ENCODE measurements at places on chromosomes 5 and 9.

DNA sequence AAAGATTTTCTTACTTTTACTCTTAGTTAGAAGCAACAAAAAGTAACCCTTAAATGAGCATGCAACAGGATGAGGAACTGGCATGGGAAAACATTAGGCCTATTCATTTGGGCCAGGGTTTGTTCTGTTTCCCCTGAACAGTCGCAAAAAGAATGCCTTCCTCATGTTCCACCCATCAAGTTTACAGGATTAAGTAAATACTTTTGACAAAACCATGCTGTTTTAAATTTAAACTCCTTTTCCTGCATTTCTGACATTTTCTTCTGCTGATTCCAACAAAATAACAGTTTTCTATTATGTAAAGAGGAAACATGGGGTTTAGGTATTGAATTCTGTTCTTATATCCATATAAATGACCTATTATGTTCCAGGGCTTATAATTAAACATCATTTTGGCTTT is 236.6 kb upstream of the ACTBL2 start:
- no peak for DNase-seq

DNA sequence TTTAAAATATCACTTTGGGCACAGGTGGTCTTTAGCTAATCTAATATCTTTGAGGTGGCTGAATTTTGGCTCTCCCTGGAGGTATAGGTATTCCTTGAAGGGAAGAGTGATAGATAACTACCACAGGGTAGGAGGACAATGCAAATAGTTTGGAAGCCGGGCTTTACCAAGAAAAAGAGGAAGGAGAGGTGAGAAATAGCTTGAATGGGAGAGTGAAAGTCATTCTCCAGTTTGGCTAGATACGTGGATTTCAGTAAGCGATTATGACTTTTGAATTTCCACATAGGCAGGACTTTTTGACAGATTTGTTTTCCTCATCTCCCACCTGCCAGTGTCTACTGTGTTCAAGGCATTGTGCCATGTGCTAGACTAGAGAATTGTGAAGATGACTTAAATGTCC is 45.5 kb downstream of the RASA1 start:
- DNase-seq = no peak

DNA sequence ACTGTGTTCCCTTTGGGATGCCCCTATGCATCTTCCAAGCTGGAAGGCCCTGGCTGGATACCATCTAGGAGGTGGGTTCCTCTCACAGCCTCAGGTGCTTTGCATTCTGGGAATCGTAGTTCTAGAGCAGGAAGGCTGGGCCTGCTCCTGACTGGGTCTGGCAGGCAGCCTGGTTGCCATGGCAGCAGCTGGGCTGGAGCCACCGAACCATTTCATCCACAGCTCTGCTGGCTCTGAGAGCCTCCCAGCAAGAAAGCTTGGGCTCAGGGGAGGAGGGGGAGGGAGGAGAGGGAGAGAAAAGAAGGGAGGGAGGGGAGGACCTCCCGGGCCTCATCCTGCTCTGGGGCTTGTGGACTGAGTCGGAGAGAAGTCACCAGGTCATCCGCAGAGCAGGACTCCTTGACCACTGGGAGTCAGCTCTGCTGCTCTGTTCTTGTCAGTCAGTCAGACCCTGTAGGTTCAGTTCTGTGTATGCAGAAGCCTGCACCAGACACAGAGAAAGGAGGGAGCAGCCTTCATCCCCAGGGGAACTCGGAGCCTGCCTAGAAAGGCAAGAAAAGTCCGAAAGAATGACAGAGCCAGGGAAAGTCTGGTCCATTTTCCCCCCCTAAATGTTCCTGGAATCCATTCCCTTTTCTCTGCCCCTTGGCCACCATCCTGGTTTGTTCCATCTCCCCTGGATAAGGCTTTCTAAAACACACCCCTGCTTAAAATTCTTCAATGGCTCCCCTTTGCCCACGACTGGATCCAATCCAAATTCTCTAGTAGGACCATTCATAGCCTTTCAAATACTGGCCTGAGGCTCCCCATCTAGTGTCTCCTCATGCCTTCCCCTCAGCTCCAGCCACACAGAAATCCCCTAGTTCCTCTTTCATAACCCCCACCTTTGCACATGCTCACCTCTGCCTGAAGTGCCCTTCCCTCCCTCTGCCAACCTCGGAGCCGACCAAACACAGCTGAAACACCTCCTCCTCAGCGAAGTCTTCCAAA is 65.4 kb upstream of the ARAP3 start:
- DNase-seq = no peak

DNA sequence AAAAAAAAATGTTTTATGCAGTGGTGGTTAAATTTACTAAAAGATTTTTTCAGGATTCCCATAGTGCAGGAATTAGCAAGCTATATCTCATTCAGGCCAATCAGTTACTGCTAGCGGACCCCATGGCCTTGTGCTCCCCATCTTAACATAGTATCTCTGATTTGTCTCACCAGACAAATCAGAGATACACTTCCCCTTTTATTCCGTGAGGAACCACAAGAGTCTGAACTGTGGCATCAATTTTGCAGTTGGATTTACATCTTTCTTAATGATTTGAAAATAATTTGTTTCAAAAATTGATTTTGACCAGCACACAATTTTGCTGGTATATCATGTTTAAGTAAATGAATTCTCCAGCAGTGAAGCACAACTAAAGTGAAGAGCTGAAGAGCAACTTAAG is 17.9 kb downstream of the ITGA1 start:
- no peak for DNase-seq

- peak; percentile 4 for DNase-seq
Observed at GRCh38 chr5:109016300-109016699, 268.6 kb downstream of the FER start.

DNA sequence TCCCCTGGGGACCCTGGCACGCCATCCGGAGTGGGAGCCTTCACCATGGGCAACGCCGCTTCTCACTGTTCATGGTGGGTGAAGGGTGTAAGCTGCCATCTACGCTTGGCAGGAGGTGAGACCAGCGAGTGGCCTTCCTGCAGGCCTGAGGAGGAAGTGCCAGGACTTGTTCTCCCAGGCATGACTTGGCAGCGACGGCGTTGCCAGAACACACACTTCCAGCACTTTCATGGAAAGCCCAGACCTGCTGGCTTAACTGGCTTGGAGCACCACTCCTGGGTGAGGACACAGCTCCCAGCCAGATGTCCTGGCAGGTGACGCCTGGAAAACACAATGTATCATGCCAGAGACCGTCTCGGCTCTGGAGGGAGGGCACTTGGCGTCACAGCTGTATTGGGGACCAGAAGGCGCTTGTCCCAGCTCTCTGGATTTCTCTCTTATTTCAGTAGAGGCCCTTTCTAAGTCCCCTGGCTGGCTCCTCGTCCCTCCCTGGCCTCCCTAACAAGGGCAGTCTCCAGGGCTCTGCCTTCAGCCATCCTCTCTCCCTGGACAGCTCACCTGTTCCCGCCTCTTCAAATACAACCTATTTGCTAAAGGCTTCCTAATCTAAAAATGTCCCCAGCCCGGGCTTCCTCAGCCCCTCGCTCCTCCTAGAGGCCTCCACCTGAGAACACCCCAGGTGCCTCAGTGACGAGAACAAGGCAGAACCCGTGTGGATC is 188.3 kb downstream of the OLFM1 start:
- no peak for DNase-seq

GRCh38 chr9:132702254-132702653 is 32.0 kb downstream of the GTF3C4 start:
- no peak for DNase-seq

- DNase-seq = no peak
Observed at GRCh38 chr9:1273859-1274258, 223.7 kb downstream of the DMRT2 start.

DNA sequence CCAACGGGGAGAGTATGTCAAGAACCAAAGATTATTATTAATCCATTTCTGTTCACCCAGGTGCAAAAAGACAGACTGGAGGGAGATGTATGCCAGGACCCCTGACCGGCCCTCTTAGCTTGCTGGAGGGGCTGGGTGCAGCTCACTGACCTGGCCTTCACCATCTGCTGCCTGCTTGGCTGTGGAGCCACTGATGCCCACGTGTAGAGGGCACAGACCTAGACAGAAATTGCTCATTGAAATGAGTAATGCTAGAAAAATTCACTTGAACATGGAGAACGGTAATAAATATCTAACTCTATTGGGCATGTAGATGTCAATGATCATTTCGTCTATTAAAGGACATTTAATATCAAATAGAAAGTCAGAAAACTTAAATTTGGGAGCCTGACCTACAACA is 58.8 kb upstream of the ERCC6L2 start:
- no peak for DNase-seq

DNA sequence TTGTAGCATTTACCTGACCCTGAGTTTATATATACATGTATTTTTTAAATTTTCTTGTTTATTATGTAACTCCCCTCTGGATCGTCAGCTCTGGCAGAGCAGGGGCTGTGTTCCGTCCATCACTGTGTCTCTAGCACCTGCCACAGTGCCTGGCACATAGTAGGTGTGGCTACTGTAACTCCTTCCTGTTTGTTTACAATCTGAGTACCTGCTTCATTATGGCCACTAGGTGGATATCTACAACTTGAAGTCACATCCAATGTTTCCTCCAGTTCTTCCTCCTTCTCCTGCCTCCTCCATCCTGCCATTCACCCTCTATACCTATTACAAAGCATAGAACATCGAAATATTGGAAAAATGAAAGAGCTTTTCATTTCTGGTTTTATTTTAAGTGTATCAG is 14.2 kb upstream of the PPP1R2B start:
- DNase-seq = peak; percentile 19

DNA sequence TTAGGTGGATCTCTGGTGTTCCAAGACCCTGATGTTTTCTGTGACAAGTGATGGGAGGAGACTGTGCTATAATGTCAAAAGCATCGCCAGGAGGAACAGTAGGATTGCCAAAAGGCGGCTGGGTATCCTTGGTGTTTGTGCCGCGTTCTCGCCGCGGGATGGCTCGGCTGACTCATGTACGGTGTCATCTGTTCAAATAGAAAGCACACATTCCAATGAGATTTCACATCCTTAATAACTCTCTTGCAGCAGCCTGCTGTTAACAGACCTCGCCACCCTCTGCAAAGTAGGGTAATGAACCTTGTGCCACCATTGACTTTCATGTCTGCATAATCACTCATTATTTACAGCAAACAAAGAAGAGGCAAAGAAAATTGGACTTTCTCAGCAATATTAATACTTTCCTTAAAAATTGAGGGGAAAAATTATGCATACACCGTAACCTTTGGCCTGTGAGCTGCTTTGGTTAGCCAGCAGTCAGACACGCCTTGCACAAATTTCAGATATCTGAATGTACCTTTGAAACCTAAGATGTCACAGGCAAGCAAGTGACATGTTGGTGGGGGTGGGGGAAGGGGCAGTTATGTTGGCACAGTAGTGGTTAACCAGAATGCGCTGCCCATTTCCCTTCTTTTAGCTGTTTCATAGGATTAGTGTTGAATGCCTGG is 289.4 kb downstream of the EFNA5 start:
- DNase-seq = no peak

DNA sequence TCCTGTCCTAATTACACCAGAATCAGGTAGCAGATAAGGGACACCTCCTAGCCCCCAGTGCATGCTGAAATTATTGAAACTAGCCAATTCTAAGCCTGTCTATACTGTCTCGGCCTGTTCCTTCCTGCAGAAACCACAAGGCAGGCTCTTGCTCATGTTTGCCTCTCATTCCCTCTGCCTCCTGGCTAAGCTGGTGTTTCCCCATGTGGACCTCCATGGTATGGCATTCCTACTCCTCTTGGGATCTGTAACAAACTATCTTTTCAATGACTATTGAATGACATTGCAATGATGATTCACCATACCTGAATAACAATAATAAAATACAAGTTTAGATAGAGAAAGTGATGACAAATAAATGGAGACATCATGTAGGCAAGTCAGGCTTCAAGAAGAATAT is 35.6 kb upstream of the ADAMTS16 start:
- no peak for DNase-seq

- no peak for DNase-seq
Observed at GRCh38 chr5:64147849-64148441, 17.7 kb upstream of the RNF180 start.

GRCh38 chr5:128925973-128926372 is 39.3 kb upstream of the SLC27A6 start:
- no peak for DNase-seq

GRCh38 chr5:41843456-41844370 is 26.5 kb downstream of the OXCT1 start:
- DNase-seq = peak; percentile 62

DNA sequence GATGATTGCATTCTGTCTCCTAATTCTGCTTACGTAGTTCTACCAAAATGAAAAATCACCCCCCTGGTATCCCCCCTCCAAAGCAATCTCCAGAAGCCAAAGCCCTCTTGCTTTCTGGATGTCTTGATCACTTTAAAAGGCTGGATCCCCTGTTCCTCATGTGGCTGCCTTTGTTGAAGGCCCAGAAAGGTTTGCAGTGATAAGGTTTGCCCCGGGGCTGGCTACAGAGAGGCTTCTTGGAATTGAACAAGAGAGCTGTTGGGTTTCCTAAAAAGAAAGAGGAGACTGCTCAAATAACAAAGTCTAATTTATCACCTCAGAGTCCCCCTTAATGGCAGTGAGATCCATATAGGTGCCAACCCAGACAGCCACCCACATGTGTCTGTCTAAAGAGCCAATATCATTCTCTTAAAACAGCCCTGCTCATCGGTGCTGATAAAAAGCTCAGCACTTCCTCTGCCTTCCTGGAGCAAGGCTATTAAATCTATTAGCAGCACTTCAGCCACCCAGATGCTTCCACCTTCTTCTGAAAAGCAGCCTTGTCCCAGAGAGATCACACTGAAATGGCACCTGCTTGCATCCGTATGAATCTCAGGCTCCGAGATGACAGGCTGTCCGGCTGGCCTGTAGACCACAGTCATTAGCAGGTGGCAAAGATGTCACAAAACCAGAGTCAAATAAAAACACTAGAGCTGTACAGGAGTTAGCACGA is 70.9 kb downstream of the TEX10 start:
- DNase-seq = no peak

GRCh38 chr5:174563899-174564298 is 160.5 kb upstream of the MSX2 start:
- DNase-seq = no peak

DNA sequence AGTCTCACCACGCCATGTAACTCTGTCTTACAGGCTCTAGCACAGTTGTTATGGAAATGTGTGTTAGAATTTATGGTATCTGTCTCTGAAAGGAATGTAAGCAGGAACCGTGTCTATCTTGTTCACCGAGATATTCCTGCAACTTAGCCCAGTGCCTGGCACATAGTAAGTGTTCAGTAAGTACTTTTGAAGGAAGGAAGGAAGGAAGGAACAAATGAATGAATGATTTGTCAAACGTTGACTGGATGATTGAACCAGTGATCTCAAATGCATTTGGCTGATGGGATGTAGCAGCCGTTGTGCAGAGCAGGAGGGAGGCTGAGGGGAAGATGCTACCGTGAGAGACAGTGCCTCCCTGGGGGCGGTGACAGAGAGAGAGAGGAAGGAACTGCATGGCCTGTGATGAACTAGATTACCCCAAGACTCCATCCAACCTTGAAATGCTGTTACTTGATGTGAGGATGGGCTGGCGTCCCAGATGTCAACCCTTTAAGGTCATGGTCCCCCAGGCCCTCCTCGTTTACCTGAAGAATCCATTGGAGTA is 47.5 kb upstream of the PPARGC1B start:
- no peak for DNase-seq

GRCh38 chr5:38739011-38739704 is 106.7 kb upstream of the OSMR start:
- DNase-seq = no peak

- no peak for DNase-seq
Observed at GRCh38 chr9:134635351-134636148, 6.1 kb upstream of the COL5A1 start.
